ENCODE measurements at places on chromosomes 12 and 14. TPM values are rescaled to one million over a fixed set of nuclear protein-coding genes. Genes with fewer than 3 reads are reported as not detected.

Gene B4GALNT3
- 8.6 TPM for total RNA-seq

Gene LRIG3
- total RNA-seq, result not detected

Gene TMEM233
- not detected for total RNA-seq

Gene TAS2R31
- total RNA-seq, result 4.5 TPM

Gene COX8C
- not detected for total RNA-seq

Gene VRTN
- not detected for total RNA-seq

Gene MANSC4
- not detected for total RNA-seq

- no peak for DNase-seq
Observed at GRCh38 chr14:29077916-29078315, 311.3 kb downstream of the FOXG1 start.

GRCh38 chr12:104415342-104415980 lies 41.3 kb upstream of the CHST11 start:
- DNase-seq, result no peak

- no peak for DNase-seq
Observed at GRCh38 chr14:52131640-52132320, 62.9 kb upstream of the NID2 start.

DNA sequence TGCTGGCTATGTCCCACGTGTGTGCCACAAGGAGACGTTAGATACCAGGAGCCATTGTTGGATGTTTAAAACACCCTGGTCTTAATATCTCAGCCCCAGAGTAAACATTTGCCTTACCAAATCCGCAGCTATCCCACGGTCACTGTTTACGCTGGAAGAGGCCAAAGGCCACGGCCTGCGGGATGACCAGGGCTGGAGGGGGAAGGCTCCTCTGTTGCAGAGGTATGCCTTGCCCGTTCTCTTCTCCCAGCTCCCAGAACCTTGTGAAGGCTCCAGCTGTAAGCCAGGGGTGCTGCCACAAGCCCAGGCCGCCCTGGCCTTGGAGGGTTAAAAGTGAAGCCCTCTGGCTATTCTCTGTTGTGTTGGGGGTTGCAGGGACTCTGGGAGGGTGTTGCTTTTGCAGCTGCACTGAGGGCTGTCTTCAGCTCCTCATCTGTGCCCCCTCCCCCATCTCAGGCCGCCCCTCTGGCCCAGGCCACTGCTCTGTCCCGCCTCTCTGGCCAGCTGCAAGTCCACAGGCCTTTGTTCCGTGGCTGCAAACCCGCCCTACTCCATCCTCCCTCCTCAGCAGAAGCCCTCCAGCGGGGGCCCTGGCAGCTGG lies 2.5 kb downstream of the PLEKHG3 start:
- DNase-seq, result no peak

GRCh38 chr14:90114554-90114953 lies 52.8 kb downstream of the KCNK13 start:
- no peak for DNase-seq

- DNase-seq, result no peak
Observed at GRCh38 chr12:71440763-71441748, 1.5 kb downstream of the LGR5 start.

GRCh38 chr12:28026701-28027100 lies 54.2 kb upstream of the PTHLH start:
- DNase-seq, result no peak

GRCh38 chr14:104194016-104194415 lies 55.6 kb downstream of the KIF26A start:
- DNase-seq, result no peak

DNA sequence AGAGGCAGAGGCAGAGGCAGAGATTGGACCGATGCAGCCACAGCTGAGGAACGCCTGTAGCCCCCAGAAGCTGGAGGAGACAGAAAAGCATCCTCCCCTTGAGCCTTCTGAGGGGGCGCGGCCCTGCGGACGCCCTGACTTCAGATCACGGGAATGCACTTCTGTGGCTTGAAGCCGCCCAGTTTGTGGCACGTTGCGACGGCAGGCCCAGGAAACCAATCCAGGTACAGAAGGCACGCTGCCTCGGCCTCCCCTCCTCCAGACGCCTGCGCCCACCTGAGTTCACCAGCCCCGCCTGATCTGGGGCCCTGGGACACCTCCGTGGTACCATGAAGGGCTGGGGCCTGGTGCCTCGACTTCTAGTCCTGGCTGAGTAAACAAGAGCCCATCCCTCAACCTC lies 82.0 kb downstream of the NCOR2 start:
- no peak for DNase-seq

GRCh38 chr12:10339053-10339840 lies 31.6 kb downstream of the KLRD1 start:
- no peak for DNase-seq

DNA sequence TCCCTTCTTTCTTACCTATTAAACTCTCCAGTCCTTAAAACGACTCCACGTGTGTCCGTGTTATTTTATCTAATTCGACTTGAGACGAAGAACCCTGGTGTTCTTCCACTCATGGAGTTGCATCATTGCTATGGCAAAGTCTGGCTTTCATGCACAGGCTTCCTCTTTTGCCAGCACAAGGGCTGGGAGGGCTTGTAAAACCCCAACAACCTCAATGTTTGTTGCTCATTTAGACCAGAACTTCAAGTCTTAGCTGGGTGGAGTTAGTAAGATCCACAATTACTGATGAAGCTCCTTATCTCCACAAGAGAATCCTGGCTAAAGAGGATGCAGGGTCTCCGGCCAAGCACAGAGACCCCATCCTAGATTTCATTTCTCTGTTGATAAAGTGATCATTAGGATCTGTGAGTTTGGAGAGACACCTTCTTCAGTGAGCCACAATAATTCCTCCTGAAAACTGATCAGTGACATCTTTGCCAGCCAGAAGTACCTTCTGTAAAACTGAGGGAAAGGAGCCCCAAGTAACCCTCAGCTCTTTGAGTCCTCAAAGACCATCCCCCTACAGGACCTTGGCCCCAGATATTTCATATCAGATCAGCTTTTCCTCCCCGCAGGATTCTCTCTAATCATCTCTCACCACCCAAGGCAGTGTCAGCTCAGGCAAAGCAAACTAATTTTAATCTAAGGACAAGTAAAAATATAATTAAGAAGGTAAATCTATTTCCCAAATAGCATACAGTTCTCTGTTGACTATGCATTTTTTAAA lies 514.6 kb downstream of the FUT8 start:
- no peak for DNase-seq

- no peak for DNase-seq
Observed at GRCh38 chr12:93913845-93914244, 234.5 kb upstream of the PLXNC1 start.

- no peak for DNase-seq
Observed at GRCh38 chr12:130622803-130623202, 93.3 kb downstream of the RIMBP2 start.

GRCh38 chr14:104186575-104186974 lies 48.2 kb downstream of the KIF26A start:
- no peak for DNase-seq

GRCh38 chr12:38469715-38470114 lies 153.1 kb downstream of the ALG10B start:
- DNase-seq, result no peak

- DNase-seq, result no peak
Observed at GRCh38 chr14:105312973-105313372, 1.6 kb upstream of the PACS2 start.

GRCh38 chr14:64117671-64118402 lies 176.3 kb downstream of the ESR2 start:
- no peak for DNase-seq

GRCh38 chr12:27273114-27273513 lies 29.0 kb downstream of the STK38L start:
- DNase-seq, result no peak

DNA sequence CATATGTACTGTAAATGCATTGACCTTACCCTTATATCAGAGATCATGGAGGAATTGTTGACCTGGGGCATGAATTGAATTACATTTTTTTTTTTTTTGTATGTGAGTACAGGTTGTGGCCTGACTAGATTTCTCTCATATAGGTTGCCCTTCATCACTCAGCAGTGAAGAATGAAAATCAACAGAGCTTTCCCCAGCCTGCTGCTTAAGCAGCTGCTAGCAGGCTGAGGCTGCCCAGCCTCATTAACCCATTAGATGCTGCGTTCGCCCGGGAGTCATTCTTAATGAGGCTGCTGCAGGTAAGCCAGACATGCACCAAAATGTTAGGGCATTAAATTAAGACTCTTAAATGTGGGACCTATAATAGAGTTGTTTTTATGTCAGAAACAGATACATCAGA lies 236.0 kb downstream of the ETNK1 start:
- no peak for DNase-seq

GRCh38 chr12:2011643-2012607 lies 7.7 kb upstream of the DCP1B start:
- DNase-seq, result no peak

All from activated T-helper 1 cell treated with anti-CD3 and anti-CD28 coated beads, Interleukin-12 subunit alpha, Interleukin-12 subunit beta, Interleukin-2, Interleukin-4 antibody, amounts not matched to agents 30 ng/mL and 10 ng/mL and 1 ng/mL, durations not matched to agents 14 hours and 24 hours and 36 hours (primary cell).